Activated naive CD4-positive, alpha-beta T cell treated with anti-CD3 and anti-CD28 coated beads for 36 hours (primary cell): ENCODE measurements at places on chromosomes 12 and 14. TPM values are rescaled to one million over a fixed set of nuclear protein-coding genes. Genes with fewer than 3 reads are reported as not detected.

DNA sequence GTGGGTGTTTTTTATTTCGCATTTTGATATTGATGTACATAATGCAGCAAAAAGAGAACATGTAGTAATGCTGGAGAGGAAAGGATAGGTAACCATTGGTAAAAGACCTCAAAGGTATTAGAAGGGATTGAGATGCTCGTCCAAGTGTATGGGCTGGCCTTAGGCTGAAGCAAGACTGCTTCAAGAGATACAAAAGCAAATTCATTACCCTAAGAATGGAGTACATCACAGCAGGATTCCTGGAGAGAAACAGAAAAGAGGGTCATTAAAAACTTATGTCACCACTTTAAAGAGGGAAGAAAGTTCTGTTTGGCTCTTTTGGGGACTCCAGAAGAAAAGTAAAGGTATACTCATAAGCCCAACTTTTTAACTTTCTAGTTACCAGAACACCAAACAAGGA lies 420.5 kb downstream of the ZFP36L1 start:
- H3K27ac ChIP-seq: no peak overlapping the region
- H3K4me1 ChIP-seq: peaks cover 57% of the 10 kb centered on the region
- no peaks in the 10 kb centered on the region for H3K27me3 ChIP-seq
- no peak for DNase-seq

Gene BATF
- 179 TPM for total RNA-seq

- H3K4me1 ChIP-seq: no peaks in the 10 kb centered on the region
- H3K27me3 ChIP-seq: peaks cover 7% of the 10 kb centered on the region
- H3K27ac ChIP-seq: no peak overlapping the region
- no peak overlapping the region for H3K4me3 ChIP-seq
- H3K36me3 ChIP-seq: no peaks in the 10 kb centered on the region
Measured at GRCh38 chr12:74412606-74413230, 124.9 kb upstream of the ATXN7L3B start.

- H3K4me1 ChIP-seq: no peaks in the 10 kb centered on the region
- H3K27me3 ChIP-seq: no peaks in the 10 kb centered on the region
- DNase-seq: no peak
- H3K4me3 ChIP-seq: no peak overlapping the region
- no peaks in the 10 kb centered on the region for H3K36me3 ChIP-seq
Measured at GRCh38 chr12:63922474-63922873, 78.0 kb downstream of the SRGAP1 start.

GRCh38 chr12:53501615-53502181 lies 615 bp downstream of the TARBP2 start:
- peak overlapping the region; percentile 81 for H3K4me3 ChIP-seq
- peak overlapping the region; percentile 96 for H3K27ac ChIP-seq
- peaks cover 4% of the 10 kb centered on the region for H3K36me3 ChIP-seq
- no peaks in the 10 kb centered on the region for H3K27me3 ChIP-seq
- no peak for DNase-seq
- H3K4me1 ChIP-seq: peaks cover 41% of the 10 kb centered on the region

GRCh38 chr14:68623826-68624225 lies 169.0 kb downstream of the ZFP36L1 start:
- no peaks in the 10 kb centered on the region for H3K27me3 ChIP-seq
- no peaks in the 10 kb centered on the region for H3K36me3 ChIP-seq
- peaks cover 9% of the 10 kb centered on the region for H3K4me1 ChIP-seq
- H3K4me3 ChIP-seq: no peak overlapping the region
- no peak overlapping the region for H3K27ac ChIP-seq

DNA sequence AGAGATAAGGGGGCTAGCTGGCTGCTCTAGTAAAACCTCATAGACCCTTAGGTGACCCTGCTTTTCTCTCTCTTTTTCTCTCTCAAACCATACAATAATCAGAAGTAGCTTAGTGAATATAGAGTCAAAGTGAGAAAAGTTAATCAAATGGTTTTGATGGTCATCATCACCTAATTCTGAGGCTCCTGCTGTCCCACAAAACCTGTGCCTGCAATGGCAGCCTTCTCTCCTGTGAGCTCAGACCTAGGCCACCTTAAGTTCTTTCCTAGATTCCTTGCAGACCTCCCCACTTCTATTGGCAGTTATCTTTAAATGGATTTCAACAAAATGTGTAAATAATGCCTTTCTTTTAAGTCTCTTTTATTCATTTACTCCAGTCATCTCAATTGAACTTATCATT lies 1.5 kb upstream of the RPAP3 start:
- H3K27ac ChIP-seq: peak overlapping the region; percentile 77
- H3K36me3 ChIP-seq: peaks cover 9% of the 10 kb centered on the region
- peaks cover 42% of the 10 kb centered on the region for H3K4me1 ChIP-seq

DNA sequence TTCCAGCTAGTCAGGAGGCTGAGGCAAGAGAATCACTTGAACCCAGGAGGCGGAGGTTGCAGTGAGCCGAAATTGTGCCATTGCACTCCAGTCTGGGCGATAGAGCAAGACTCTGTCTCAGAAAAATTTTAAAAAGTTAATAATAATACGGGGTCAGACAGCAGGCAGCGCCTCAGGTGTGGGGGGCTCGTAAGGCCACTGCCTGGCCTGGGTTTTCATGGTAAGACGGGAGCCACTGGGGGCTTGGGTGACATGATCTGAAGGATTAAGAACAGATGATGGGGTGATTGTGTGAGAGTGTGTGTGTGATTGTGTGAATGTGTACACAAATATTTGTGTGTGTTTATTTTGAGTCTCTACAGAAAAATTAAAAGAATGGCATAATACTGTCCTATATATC lies 23.6 kb downstream of the BCL7A start:
- H3K4me1 ChIP-seq: no peaks in the 10 kb centered on the region
- no peaks in the 10 kb centered on the region for H3K27me3 ChIP-seq
- H3K36me3 ChIP-seq: peaks cover 2% of the 10 kb centered on the region
- no peak overlapping the region for H3K4me3 ChIP-seq
- no peak for DNase-seq

Gene AMIGO2
- 19.6 TPM for total RNA-seq

Gene PKP2
- 0.26 TPM for total RNA-seq

- H3K36me3 ChIP-seq: no peaks in the 10 kb centered on the region
- H3K4me3 ChIP-seq: no peak overlapping the region
- no peaks in the 10 kb centered on the region for H3K4me1 ChIP-seq
- H3K27me3 ChIP-seq: no peaks in the 10 kb centered on the region
- no peak overlapping the region for H3K27ac ChIP-seq
- DNase-seq: no peak
Measured at GRCh38 chr12:132266370-132266769, 63.0 kb downstream of the GALNT9 start.

Gene JAG2
- total RNA-seq: 3.6 TPM

Gene C3AR1
- 0.25 TPM for total RNA-seq

DNA sequence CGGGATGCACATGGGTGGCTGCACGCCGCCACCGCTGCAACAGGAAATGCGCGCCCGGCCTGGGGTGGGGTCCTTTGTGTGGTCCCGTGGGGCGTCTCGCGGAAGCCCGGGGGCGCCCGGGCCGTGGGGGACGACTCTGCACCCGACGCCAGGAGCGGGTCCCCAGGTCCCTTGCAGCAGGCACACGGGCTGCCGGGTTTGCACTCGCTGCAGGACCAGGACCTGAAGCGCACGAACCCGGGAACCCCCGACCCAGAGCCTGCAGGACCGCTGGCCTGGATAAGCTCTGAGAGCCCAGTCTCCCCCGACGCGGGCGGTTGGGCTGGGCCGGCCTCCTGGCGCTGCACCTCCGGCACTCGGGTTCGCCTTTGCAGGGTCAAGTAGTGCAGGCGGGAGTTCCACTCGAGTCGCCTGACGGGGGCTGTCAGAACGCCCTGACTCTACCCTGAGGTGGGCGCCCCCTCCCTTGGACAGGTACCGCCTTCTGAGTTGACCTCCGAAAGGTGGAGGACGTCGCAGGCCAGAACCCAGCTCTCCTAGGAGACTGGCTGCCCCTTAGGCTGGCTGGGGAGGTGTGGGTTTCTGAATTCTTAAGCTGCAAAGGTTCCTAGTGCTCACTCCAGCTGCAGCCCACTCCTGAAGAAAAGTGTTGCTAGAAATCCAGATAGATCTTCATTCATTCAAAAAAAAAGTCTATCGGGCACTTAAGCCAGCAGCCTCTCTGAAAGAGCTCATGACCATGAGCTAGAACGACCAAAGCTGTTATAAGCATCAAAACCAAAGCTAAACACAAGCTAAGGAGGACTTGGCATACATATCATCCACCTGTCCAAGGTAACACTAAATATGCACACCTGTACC lies 68.0 kb downstream of the RNF34 start:
- peaks cover 19% of the 10 kb centered on the region for H3K4me1 ChIP-seq
- H3K36me3 ChIP-seq: peaks cover 3% of the 10 kb centered on the region
- peak overlapping the region; percentile 47 for H3K4me3 ChIP-seq
- no peak overlapping the region for H3K27ac ChIP-seq
- H3K27me3 ChIP-seq: no peaks in the 10 kb centered on the region
- DNase-seq: no peak
